ENCODE measurements at places on chromosomes 12 and 14.

GRCh38 chr14:52692248-52692962 lies 3.0 kb downstream of the ERO1A start:
- no peak for DNase-seq

DNA sequence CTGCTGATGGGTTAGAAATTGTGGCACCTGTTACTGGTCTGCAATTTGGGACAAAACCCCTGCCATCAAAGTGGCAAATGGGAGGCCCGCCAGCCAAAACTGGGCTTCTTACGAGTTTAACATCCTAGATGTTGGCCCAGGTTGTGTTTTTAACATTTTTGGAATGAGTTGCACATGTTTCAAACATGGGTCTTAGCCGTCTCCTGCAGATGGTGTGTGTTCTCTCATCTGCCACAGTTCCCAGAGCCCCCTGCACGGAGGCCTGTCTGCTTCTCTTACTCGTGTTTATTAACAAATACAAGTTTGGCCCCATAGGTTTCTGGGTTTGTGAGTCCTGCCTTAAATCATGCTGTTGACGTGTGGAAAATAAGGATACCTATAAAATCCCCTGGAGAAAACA lies 46.5 kb downstream of the CACNA2D4 start:
- DNase-seq = no peak

- no peak for DNase-seq
Observed at GRCh38 chr14:84453307-84453950, 1076.5 kb upstream of the FLRT2 start.

- DNase-seq = no peak
Observed at GRCh38 chr12:48132826-48133225, 13.7 kb downstream of the PFKM start.

DNA sequence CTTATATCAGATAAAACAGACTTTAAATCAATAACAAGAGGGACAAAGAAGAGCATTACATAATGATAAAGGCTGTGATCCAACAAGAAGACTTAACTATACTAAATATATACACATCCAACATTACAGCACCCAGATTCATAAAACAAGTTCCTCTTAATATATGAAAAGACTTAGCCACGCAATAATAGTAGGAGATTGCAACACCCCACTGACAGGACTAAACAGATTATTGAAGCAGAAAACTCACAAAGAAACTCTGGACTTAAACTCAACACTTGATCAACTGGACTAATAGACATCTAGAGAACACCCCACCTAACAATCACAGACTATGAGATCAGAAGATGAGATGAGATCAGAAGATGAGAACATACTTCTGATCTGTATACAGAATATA lies 5.7 kb upstream of the CLEC14A start:
- no peak for DNase-seq

- DNase-seq = no peak
Observed at GRCh38 chr12:104508752-104509446, 52.2 kb downstream of the CHST11 start.

GRCh38 chr12:92403210-92404175 lies 257.8 kb upstream of the BTG1 start:
- DNase-seq = no peak

DNA sequence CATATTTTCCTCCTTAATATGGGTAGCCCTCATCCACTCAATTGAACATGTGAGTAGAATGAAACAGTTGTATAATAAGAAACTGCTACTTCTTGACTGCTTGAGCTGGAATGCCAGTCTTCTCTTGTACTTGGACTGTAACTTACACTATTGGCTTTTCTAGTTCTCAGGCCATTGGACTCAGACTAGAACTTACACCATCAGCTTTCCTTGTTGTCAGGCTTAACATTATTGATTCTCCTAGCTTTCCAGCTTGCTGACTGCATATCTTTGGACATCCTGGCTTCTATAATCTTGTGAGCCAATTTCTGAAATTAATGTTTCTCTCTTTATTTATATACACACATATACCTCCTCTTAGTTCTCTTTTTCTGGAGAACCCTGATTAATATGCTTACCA lies 24.8 kb downstream of the CCDC91 start:
- DNase-seq = no peak

DNA sequence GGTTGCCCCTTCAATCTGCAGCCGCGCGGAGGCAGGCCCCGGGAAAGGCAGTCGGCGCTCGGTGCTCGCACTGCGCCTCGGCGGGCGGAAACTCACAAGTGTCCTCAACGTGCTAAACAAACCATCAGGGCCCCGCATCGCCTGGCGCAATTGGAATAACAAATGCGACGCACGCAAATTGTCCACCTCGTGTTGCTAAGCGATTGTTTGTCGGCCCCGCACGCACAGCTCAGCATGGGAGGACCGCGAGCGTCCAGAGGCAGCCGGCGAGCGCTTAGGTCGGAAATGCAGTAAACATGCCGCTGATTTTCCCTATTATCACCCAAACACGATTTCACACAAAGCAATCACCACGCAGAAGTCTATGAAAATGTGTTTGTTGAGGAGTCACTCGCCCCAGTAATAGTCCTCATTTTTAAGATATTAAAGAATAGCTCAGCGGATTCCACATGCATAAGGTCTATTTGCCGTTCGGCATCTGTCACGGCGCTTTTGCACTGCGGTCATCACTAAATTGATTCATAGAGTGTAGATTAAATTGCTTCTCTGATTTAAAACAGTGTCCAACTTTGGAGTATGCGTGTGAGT lies 3.2 kb upstream of the GSC start:
- no peak for DNase-seq

DNA sequence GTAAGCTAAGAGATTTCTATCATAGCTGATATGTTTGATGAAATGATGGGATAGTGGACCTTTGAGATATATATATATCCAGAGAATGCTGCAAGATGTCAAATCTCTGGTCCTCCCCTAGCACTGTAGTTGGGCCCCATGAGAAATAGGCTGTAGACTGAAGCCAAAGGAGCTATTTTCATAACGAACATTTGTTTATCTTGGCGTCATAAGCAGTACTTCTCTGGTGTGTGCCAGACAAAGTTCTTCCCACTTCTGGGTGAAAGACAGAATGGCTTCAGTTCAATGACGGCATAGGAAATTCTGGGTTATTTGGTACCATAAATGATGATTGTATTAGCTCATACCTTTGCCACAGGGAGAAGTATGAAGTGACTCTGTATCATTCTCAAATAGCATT lies 534.3 kb downstream of the SOX5 start:
- no peak for DNase-seq

- no peak for DNase-seq
Observed at GRCh38 chr14:89516173-89516572, 99.1 kb upstream of the FOXN3 start.

GRCh38 chr14:76877871-76878270 lies 51.7 kb downstream of the LRRC74A start:
- no peak for DNase-seq

GRCh38 chr12:8897081-8897480 lies 17.2 kb upstream of the PHC1 start:
- no peak for DNase-seq

DNA sequence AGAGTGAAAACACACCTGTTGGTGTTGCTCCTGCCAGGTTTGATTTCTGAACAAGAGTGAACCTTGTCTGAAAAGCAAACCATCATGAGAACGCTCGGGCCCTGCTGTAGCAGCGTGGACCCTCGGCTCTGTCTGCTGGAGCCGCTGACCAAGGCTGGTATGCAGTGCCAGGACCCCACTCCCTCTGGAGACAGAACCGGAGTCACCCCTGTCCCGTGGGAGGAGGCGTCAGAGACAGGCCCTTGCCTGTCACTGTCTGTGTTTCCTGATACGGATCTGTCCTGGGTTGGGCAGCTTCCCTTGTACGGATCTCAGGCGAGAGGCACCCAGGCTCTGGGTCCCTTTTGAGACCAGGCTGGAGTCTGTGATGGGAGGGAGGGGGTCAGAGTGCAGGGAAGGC lies 111.6 kb downstream of the ADGRD1 start:
- no peak for DNase-seq

GRCh38 chr12:47763481-47764346 lies 5.0 kb upstream of the RAPGEF3 start:
- DNase-seq = no peak

DNA sequence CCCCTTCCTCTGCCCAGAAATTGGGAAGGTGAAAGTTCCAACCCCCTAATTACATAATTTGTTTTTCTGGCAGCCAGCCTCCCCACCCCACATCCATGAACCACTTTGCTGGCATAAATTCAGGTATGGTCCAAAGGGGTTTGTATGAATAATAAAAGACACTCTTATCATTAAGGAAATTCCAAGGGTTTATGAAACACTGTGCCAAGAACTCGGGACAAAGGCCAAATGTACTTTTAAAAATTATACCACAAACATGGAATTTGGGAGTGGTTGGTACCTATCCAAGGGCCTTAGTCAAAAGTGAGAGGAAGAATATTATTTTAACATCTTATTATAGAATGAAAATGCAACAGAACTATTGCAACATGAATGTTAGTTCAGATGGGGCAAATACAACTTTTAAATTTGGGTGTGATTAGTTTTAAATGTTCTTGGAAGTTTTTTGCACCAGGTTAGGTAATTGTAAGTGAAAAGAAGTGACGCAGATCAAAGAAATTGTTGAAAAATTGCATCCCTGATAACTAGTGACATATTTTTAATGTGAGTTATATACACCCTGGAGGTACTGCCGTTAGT lies 217.8 kb downstream of the TMEM117 start:
- no peak for DNase-seq

GRCh38 chr14:23175823-23176222 lies 7.6 kb downstream of the SLC7A8 start:
- DNase-seq = no peak

DNA sequence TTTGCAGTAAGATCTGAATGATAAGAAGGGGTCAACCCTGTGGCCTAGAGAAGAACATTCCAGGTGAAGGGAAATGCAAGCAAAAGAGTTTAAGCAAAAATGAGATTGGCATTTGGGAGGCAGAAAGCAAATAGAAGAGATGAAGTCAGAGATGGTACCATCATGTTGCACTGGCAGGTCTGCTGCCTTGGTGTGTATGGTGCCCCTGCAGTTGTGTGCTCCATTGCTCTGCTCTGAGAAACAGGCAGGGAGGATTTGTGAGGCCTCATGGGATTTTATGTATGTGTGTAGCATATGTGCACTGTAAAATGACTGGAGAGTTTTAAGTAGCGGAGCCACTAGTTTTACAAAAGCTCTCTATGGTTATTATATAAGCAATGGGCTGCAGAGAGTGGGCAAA lies 6.6 kb downstream of the LDHB start:
- no peak for DNase-seq

- no peak for DNase-seq
Observed at GRCh38 chr12:39372204-39372925, 70.6 kb downstream of the KIF21A start.

DNA sequence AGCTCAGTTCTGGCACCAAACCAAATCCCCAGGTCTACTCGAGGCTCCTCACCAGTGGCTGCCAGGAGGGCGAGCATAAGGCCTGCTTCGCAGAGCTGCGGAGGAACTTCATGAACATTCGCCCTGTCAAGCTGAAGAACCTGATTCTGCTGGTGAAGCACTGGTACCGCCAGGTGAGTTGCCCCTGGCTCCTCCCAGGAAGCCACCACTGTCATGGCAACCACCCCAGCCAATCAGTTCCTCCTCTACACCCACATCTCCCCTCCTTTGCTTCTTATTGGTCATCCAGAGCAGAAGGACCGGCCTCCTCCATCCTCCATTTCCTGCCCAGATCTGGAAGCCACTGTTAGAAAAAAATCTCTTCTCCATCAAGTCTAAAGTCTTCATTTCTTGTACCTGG lies 17.2 kb upstream of the OAS2 start:
- no peak for DNase-seq

DNA sequence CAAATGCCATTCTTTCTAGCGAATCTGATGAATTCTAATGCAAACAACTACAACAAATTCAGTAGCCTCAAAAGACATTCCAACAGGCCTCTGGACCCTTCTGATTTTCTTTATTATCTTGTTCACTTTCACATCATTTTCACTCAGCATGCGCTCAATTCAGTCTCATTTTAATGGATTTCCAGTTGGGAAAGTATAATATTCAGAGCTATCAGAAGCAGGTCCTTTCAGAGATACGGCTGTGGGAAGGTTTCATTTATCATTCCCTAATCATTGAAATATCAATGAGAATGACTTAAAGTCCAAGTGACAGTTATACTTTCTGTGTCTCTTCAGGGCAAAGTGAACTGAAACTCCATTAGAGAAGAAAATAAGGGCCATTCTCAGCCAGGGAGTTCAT lies 1083.7 kb upstream of the FLRT2 start:
- no peak for DNase-seq

- DNase-seq = no peak
Observed at GRCh38 chr12:903055-903454, 46.4 kb downstream of the RAD52 start.

- DNase-seq = no peak
Observed at GRCh38 chr14:71658261-71658860, 273.9 kb upstream of the RGS6 start.

DNA sequence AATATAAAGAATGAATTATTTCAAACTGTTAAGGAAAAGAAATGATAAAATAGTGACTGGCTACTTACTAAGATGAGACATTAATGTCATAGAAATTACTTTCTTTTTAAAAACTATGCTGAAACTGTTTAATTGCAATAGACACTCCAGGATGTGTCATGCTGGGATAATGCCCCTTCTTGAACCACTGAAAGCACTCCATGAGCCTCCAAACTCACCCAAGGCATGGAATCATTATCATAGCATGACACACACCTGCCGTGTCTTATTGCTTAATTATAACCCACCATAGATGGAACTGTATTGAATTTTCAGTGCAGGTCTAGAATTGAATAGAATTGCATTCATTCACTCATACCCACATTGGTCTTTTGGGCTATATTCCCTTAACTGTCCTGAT lies 4.3 kb downstream of the MBIP start:
- no peak for DNase-seq

- DNase-seq = no peak
Observed at GRCh38 chr14:49049711-49050110, 536.5 kb downstream of the RPS29 start.

DNA sequence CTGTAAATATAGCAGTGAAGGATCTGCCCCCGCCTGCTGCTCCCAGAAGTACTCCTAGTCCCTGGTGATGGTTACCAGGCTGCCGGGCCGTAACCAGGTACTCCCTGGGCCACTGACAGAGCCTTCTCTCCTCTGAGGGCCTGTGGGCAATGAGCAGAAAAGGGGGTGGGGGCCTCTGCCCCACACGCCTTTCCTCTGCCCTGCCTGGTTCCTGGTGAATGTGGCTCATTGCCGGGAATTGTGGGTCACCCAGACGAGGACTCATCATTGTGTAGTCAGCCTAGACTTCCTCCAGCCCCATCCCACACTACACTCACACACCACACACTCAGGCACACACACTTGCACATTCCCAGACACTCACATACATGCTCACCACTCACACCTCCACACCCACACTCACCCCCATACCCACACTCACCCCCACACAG lies 35.7 kb upstream of the ACTN1 start:
- no peak for DNase-seq

DNA sequence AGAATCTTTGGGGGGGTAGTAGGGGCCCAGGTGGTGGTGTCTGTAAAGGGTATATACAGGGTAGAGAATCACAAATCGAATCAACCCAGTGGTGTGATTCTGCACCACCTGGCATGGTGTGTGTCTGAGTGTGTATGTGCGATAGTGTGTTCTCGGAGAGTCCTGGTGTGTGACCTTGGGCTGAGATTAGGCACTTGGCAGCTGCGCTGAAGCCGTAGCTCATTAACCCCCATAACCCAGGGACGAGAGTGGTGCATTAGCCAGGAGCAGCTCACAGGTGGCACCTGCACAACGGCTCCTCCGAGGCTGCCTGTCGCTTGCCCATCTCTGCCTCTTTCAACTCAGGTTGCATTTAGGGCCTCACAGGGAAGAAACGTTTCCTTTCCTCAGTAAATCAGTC lies 15.6 kb upstream of the TESC start:
- DNase-seq = no peak

- DNase-seq = no peak
Observed at GRCh38 chr14:21917699-21918436, 244.2 kb upstream of the OR4E1 start.

Data from stimulated activated CD8-positive, alpha-beta memory T cell treated with anti-CD3 and anti-CD28 coated beads, Interleukin-2, amount 100 ng/mL, for 48 hours (primary cell).